Upper lobe of right lung (tissue), 1 donor: ENCODE measurements at places on chromosomes 13 and 19. TPM values are rescaled to one million over a fixed set of nuclear protein-coding genes. Genes with fewer than 3 reads are reported as not detected.
A peak's percentile ranks its signal among the peaks of the same experiment; 100 is the strongest.

NLRP7 gene
- total RNA-seq = not detected

ZFR2 gene
- 0.55 TPM for total RNA-seq

DNAAF3 gene
- 1.5 TPM for total RNA-seq

DNA sequence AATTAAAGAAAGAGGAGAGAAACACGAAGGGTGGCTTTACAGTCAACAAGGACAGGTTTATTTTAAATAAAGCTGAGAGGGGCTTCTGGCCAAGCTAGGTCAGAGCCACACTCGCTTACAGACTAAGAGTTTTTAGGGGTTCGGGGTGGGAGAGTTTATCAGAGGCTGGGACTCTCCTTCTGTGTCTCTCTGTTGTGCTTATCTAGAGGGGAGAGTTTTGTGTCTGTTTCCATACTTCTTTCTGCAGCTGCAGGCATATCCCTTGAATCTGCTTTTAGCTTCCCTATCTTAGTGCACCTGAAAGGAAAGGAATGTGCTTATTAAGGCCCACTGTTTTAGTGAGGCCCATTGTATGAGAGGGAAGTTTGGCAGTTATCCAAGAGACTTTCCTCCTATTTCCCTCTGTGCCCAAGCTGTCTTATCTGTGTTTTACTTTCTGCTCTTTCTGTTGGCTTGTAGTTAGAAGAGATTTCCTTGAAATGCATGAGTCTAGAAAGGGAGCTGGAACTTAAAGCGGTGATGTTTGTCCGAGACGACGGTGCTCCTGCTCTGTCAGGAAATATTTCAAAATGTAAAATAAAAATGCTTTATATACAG is 275.3 kb downstream of the KCTD12 start:
- no peaks in the 10 kb centered on the region for H3K36me3 ChIP-seq

DNA sequence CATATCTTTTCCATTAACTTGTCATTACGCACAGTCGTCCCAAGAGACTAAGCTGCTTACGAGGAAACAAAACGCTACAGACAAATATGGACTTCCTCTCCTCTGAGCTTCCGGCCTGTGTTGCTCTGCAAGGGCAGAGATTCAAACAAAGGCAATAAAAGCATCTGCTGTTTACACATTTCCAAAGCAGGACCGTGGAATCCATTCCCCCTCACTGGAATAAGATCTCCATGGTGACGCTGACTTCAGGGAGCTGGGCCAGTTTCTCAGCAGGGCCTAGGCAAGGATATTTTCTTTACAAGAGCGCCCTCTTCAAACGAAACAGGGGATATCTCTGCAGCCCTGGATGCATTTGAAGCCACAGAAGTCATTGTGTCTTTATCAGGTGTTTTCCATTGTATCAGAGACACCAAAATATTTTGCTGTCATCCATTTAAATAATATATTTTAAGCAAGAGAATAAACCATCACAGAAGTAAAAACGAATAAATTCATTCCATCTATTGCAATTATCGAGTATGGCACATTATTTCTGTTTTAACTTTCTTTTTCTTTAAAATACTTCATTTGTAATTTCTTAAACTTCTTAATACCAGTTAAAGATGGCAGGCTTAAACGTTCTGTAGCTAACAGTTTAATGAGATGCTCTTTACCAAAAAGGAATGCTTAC is 177.5 kb downstream of the DCLK1 start:
- no peaks in the 10 kb centered on the region for H3K36me3 ChIP-seq
- H3K4me3 ChIP-seq = no peak overlapping the region
- DNase-seq = peak; percentile 64
- H3K27me3 ChIP-seq = no peaks in the 10 kb centered on the region
- H3K27ac ChIP-seq = no peak overlapping the region

DNA sequence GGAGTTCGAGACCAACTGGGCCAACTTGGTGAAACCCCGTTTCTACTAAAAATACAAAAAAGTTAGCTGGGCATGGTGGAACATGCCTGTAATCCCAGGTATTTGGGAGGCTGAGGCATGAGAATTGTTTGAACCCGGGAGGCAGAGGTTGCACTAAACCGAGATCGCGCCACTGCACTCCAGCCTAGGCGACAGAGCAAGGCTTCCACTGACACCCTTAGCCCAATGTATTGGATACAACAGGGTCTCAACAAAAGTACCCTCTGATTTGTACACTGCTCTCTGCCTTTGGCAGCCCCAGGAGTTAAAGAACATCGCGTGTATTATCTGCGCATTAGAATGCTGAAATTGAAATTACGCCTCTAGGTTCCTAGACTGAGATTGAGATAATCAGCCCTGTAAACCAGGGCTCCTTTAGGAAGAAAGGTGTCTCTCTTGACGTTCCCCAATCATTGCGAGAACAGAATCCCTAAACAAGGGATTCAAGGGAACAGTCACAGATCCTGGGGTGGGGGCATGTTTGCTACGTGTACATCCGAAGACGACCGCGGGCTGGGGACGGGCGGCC is 21.9 kb downstream of the IPO5 start:
- H3K36me3 ChIP-seq = no peaks in the 10 kb centered on the region
- H3K4me3 ChIP-seq = peak overlapping the region; percentile 73
- DNase-seq = no peak
- peaks cover 19% of the 10 kb centered on the region for H3K4me1 ChIP-seq
- H3K27me3 ChIP-seq = no peaks in the 10 kb centered on the region
